Hepatocyte (in vitro differentiated cells): ENCODE measurements at places on chromosomes 13 and 19.

DNA sequence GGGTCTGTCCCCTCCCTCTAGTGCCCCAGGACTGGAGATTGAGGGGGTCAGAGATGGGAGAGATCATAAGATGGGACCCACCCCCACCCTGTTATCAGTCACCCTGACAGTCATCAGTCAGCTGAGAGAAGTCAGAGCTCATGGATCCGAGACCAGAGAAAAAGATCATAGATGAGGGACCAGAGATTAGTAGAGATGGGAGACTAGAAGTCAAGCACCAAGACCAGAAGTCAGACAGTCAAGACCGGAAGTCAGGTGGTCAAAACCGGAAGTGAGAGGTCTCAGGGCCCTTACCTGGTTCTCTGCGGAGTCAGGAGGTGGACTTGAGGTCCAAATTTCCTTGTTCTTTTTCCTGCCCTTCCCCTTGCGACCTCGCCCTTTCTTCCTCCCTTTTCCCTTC is 7.0 kb downstream of the COL5A3 start:
- no peak overlapping the region for H3K27ac ChIP-seq
- peaks cover 6% of the 10 kb centered on the region for H3K27me3 ChIP-seq
- no peaks in the 10 kb centered on the region for H3K36me3 ChIP-seq

DNA sequence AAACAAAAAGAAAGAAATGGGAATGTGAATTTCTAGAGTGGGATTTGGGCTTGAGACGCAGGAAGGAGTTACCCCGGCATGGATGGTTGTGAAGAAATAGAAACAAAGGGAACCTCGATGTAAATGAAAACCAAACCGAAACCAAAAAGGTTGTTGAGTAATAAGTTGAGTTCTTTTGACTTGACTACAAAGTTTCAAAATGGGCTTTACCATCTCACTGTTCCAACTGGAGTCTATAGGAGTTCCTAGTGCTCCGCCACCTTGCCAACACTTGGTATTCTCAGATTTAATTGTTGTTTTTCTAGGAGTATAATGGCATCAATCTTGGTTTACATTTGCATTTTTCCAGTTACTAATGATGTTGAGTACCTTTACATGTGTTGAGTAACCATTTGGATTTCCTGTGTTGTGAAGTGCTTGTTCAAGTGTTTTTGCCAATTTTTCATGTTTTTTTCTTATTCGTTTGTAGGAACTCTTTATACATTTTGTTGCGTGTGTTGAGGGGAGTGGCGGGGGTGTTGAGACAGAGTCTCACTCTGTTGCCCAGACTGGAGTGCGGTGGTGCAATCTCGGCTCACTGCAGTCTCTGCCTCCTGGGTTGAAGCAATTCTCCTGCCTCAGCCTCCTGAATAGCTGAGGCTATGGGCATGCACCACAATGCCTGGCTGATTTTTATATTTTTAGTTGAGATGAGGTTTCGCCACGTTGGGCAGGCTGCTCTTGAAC is 9.2 kb downstream of the UBE2S start:
- H3K27me3 ChIP-seq, result no peaks in the 10 kb centered on the region
- H3K36me3 ChIP-seq, result no peaks in the 10 kb centered on the region
- H3K4me3 ChIP-seq, result no peak overlapping the region
- DNase-seq, result no peak

DNA sequence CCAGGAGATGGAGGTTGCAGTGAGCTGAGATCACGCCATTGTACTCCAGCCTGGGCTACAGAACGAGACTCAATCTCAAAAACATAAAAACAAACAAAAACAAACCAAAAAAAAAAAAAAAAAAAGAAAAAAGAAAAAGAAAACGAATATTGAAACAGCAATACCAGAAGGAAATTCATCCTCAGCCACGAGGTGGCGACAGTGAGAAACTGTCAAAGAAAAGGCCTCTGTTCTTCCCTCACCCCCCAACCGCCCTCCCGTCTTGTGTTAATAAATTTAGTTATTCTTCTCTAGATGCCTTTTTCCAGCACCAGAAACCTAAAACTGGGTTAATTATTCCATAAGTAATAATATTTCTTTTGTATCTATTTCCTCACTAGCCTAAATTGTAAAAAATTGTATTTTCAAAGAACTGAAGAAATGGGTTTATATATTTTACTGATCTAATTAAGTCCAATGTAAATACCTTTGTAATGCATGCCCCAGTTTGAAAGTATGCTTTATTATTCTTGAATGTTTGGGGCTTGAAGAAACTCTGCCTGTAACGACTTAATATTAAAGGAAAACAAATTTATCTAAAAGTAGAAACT is 38.6 kb downstream of the LIG4 start:
- H3K4me3 ChIP-seq, result no peak overlapping the region
- no peaks in the 10 kb centered on the region for H3K4me1 ChIP-seq
- no peaks in the 10 kb centered on the region for H3K36me3 ChIP-seq
- no peak overlapping the region for H3K27ac ChIP-seq
- DNase-seq, result peak; percentile 55

GRCh38 chr13:19085876-19086275 is 95.7 kb downstream of the TUBA3C start:
- no peak overlapping the region for H3K4me3 ChIP-seq
- H3K4me1 ChIP-seq, result no peaks in the 10 kb centered on the region
- no peak for DNase-seq
- H3K27me3 ChIP-seq, result no peaks in the 10 kb centered on the region

GRCh38 chr19:40281381-40282208 is 3.5 kb downstream of the AKT2 start:
- peaks cover 60% of the 10 kb centered on the region for H3K4me1 ChIP-seq
- no peak overlapping the region for H3K27ac ChIP-seq
- no peaks in the 10 kb centered on the region for H3K27me3 ChIP-seq
- DNase-seq, result no peak
- no peaks in the 10 kb centered on the region for H3K36me3 ChIP-seq

DNA sequence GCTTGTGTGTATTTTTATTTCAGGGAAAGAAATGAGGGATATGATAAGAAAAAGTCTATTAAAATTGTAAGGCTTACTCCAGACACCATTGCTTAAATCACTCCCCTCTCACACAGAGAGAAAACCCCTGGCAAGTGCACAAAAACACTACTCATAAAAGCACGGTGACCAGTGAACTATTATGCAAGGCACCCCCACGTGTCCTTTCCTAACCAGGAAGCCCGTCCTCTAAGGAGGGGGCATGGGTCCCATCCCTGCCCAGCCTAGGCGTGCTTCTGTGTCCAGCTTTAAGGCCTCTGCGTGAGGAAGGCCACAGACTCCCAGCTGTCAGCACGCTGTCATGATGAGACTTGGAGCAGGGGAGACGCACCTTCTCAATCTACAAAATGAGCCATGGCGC is 83.5 kb downstream of the SLC7A1 start:
- H3K4me1 ChIP-seq, result peaks cover 7% of the 10 kb centered on the region
- H3K27me3 ChIP-seq, result no peaks in the 10 kb centered on the region
- DNase-seq, result no peak
- no peaks in the 10 kb centered on the region for H3K36me3 ChIP-seq
- H3K4me3 ChIP-seq, result no peak overlapping the region
- no peak overlapping the region for H3K27ac ChIP-seq

DNA sequence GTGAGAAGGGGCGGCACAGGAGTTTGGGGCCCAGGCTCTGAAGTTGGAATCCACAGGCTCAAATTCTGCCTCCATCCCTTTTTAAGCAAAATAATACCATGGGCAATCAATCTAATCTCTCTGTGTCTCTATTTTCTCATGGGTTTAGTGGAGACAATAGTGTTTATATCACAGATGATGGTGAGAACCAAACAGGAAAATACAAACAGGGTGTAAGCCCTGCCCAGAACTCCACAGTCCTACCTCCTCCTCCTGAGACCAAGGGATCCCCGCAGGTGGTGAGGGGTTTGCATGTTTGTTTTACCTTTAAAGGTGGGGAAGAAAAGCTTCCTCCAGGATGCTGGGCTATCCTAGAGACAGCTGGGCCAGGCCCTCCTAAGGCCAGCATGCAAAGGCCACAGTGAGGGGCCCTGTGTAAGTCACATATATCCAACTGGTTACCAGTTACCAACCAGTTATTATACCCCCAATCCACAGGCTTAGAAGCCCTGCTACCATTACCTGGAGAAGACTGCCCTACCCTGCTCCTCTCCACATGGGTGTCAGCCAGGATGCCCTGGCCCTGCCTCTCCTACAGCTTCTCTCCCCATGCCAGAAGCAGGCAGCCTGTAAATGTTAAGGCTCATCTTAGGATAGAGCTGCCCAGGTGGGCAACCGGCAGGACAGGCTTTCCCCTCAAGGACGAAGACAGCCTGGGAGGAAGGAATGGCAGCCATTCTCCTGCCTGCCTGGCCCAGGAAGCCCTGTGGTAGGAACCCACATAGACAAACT is 658.4 kb downstream of the UQCRFS1 start:
- no peak for DNase-seq
- H3K27ac ChIP-seq, result no peak overlapping the region
- H3K36me3 ChIP-seq, result no peaks in the 10 kb centered on the region
- H3K4me1 ChIP-seq, result no peaks in the 10 kb centered on the region
- H3K4me3 ChIP-seq, result no peak overlapping the region

DNA sequence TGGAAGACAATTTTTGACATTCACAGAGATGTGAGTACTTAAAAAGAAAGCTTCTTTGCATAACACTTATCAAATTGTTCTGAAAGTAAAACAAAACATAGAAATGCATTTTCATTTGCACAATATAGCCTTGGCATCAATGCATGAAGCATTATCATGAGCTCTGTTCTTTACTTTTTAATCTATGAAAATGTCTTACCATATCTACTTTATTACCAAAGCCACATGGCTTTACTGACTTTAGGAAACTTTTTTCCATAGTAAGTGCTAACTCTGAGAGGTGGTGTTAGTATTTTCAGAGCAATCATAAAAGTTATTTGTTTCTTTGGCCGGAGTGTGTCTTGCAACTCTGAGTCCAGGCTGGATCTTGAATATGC is 10.5 kb downstream of the TNFRSF19 start:
- no peak for DNase-seq
- H3K27me3 ChIP-seq, result no peaks in the 10 kb centered on the region
- peak overlapping the region; percentile 92 for H3K4me3 ChIP-seq
- no peaks in the 10 kb centered on the region for H3K36me3 ChIP-seq
- no peak overlapping the region for H3K27ac ChIP-seq
- H3K4me1 ChIP-seq, result peaks cover 10% of the 10 kb centered on the region

DNA sequence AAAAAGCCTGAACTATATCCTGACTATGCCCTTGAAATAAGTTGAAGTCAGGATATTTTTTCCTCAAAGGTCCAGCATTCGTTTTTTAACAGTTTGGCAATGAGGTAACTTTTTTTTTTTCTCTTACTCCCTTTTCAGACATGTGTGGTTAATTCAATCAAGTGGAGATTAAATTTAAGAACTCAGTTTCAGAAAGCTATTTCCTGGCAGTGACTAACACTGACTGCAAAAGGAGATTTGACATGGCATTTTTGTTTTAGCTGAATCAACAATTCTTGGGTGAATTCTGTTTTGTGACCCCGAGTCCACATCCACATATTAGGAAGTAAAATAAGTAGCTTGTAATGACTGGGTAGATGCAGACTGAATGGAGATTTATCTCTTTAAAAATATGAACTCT is 716.4 kb downstream of the PCDH9 start:
- no peak for DNase-seq
- H3K4me3 ChIP-seq, result no peak overlapping the region
- H3K4me1 ChIP-seq, result no peaks in the 10 kb centered on the region
- H3K27ac ChIP-seq, result no peak overlapping the region

- no peaks in the 10 kb centered on the region for H3K4me1 ChIP-seq
- no peaks in the 10 kb centered on the region for H3K36me3 ChIP-seq
- DNase-seq, result no peak
Observed at GRCh38 chr19:8397271-8397670, 7.1 kb downstream of the RAB11B start.

DNA sequence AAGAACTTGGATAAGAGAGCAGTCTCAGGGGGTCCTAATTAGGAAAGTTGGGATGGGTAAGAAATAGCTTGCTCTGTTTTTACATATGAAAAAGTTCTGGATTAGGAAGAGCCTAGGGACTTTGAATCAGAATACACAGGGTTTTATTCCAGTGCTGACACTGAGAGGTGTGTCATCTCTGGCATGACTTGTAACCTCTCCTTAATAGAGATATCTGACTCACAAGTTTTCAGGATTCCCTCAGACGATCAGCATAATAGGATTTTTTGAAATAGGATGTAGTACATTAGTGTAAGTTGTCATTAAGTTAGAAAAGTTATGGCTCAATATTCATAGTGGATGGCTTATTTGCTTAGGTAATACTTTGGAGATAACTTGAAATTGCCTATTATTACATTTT is 555.2 kb upstream of the MIR17HG start:
- no peak overlapping the region for H3K27ac ChIP-seq
- H3K36me3 ChIP-seq, result no peaks in the 10 kb centered on the region
- no peak for DNase-seq
- H3K27me3 ChIP-seq, result no peaks in the 10 kb centered on the region
- H3K4me3 ChIP-seq, result no peak overlapping the region
- H3K4me1 ChIP-seq, result no peaks in the 10 kb centered on the region

DNA sequence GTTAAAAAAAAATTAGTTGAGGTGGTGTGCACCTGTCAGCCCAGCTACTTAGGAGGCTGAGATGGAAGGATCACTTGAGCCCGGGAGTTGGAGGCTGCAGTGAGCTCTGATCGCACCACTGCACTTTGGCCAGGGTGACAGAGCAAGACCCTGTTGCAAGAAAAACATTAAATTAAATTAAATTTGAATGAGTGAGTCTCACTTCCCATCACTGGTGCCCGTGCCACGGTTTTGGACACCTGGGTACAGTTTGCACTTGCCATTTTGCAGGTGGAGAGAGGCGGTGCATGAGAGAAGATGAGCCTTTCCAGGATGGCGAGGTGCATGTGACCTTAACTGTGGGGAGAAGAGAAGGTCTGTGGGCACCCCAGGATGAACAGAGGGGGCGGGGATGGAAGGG is 60.3 kb upstream of the ZNF536 start:
- no peaks in the 10 kb centered on the region for H3K27me3 ChIP-seq
- no peak overlapping the region for H3K4me3 ChIP-seq
- no peak for DNase-seq
- H3K36me3 ChIP-seq, result no peaks in the 10 kb centered on the region

DNA sequence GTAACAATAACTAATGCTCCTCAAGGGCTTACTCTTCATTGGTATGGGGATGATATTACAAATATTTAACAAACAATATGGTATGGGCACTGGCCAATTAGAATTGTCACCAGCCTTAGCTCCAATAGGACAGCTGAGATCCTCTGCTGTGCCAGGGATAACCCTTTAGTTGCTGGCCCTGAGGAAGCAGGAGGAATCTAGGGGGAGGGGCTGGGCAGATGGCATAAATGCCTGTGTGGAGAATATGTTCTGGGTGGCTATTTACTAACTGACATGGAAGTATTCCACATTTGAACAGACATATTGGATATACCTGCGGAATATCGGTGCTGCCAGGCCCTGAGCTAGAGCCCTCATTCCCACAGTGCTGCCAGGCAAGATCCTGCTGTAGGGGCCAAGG is 16.6 kb upstream of the LRCH1 start:
- H3K36me3 ChIP-seq, result no peaks in the 10 kb centered on the region
- H3K27me3 ChIP-seq, result no peaks in the 10 kb centered on the region
- H3K4me3 ChIP-seq, result no peak overlapping the region
- no peak overlapping the region for H3K27ac ChIP-seq
- H3K4me1 ChIP-seq, result peaks cover 4% of the 10 kb centered on the region

- H3K27me3 ChIP-seq, result peaks cover 35% of the 10 kb centered on the region
- H3K4me1 ChIP-seq, result peaks cover 13% of the 10 kb centered on the region
- H3K36me3 ChIP-seq, result no peaks in the 10 kb centered on the region
- H3K4me3 ChIP-seq, result peak within 1 kb of the TSS; percentile 79
- peak within 1 kb of the TSS; percentile 37 for H3K27ac ChIP-seq
Observed at GRCh38 chr19:5340637-5341447, at the start of gene PTPRS. TSS of gene PTPRS (minus strand) at chr19:5340812. CDS start at chr19:5286140, 54,672 bp downstream.

- H3K36me3 ChIP-seq, result no peaks in the 10 kb centered on the region
- peaks cover 47% of the 10 kb centered on the region for H3K4me1 ChIP-seq
- no peaks in the 10 kb centered on the region for H3K27me3 ChIP-seq
- DNase-seq, result no peak
Observed at GRCh38 chr19:658916-659839, 3.8 kb downstream of the RNF126 start.

GRCh38 chr19:39246951-39247669 is 1.5 kb downstream of the IFNL4 start:
- H3K4me3 ChIP-seq, result no peak overlapping the region
- DNase-seq, result no peak
- H3K27ac ChIP-seq, result no peak overlapping the region
